NCI-H1436 treated with DMSO at 0.1 percent for 48 hours (cell line): ENCODE measurements at places on chromosomes 1 and 21.

- no peak for DNase-seq
Measured at GRCh38 chr1:48931506-48932192, 155.0 kb upstream of the BEND5 start.

DNA sequence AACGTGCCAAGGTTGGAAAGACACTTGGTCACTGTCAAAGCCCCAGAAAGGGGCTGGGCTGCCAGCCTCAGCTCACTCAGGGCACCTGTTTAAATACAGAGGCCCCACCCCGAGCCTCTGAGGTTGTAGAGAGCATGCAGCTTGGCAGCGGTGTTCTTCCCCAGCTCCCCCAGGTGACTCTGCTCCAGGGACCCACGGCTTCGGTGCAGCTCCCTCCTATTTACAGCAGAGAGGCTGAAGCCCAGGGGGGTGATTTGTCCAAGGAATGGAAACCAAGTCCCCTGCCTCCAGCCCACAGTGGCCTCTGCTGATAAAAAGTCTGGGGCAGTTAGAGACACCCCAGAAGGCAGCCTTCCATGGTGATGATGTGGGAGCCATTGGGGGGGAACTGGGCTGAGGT, 9.1 kb upstream of the C1QA start:
- no peak for DNase-seq

DNA sequence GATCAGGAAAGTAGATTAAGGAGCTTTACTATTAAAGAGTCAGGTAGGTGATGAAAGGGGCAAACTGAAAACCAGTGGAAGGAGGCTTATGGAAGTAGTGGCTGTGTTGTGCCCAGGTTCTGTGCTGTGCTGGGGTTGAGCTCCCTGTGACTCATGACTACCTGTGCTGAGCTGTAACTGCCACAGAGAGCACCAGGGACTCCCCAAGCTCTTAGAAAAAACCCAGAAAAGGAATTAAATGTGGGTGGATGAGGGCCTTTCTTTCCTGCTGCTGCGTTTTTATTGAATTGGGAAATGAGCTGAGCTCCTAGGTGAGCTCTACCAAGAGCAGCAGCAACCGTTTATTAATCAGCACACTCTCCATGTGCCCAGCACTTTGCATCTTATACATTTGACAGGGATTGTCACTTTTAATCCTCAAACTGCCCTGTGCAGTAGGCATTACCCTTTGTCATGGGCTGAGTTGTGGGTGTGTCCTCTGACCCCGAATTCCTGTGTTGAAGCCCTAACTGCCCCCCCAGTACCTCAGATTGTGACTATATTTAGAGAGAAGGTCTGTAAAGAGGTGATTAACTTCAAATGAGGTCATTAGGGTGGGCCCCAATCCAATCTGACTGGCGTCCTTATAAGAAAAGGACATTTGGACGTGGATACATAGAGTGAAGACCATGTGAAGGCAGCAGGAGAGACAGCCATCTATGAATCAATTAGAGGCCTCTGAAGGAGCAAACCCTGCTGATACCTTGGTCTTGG, 65.4 kb downstream of the AK4 start:
- no peak for DNase-seq

GRCh38 chr1:925561-926421, 2.1 kb downstream of the SAMD11 start:
- no peak for DNase-seq

GRCh38 chr1:233244183-233244582, 51.3 kb downstream of the PCNX2 start:
- no peak for DNase-seq
